Substantia nigra (tissue), 51 donors: ENCODE measurements at places on chromosomes 4 and X.

DNA sequence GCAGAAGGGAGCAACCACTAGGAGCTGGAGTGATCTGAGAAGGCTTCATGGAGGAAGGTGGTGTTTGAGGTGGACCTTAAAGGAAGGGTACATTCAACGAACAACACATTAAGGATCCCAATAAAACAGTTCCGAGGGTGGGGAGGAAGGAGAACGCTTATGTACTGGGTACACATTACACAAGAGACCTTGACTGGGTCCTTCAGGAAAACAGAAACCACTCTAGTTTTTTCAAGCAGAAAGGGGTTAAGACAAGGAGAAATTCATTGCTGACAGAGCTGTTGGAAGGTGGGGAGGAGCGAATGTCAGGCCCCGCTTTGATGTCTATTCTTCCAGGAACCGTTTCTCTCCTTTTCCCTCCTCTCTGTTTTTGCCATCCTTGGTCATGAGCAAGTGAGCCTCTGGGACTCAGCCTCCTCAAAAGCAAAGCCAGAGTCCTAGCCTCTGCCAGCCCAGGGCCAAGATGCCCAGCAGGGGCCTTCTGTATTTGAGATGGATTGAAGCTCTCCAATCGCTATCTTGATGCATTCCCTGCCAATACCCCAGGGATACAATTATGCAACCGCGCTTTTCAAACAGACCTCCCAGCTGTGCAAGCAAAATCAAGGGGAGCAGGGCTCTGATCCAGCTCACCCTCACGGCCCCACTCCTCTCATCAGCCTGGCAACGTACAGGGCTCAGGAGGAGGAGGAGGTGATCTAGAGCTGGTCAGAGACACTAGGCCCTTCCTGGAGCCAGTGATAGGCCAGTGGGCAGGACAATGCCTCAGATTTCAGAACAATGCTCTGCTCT, 48.4 kb downstream of the ZBTB49 start:
- no peak for DNase-seq

GRCh38 chr4:4284827-4285618, 4.9 kb downstream of the LYAR start:
- DNase-seq: no peak

DNA sequence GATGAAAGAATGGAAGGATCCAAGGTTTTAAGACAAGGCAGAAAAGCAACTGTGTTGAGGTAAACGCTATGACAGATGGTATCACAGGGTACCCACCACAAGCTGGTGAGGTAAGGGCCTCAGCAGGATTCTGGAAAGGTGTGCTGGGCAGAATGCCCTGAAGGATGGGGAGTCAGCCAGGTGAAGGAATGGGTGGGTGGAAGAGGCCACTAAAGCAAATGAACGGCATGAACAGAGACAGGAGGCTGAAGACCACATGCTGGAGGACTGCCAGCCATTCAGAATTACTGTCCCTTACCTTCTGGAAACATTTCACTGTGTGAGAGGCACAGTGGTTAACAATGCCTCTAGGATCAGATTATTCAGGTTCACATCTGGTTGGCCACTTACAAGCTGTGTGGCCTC, 23.6 kb downstream of the GPRIN3 start:
- no peak for DNase-seq

- DNase-seq: peak; percentile 0
Measured at GRCh38 chrX:76279007-76279406, 106.1 kb downstream of the PBDC1 start.
